NCI-H1417 (cell line): ENCODE measurements at places on chromosomes 11 and 22.

GRCh38 chr11:3074912-3075589, 17.8 kb upstream of the CARS1 start:
- DNase-seq, result peak; percentile 80

DNA sequence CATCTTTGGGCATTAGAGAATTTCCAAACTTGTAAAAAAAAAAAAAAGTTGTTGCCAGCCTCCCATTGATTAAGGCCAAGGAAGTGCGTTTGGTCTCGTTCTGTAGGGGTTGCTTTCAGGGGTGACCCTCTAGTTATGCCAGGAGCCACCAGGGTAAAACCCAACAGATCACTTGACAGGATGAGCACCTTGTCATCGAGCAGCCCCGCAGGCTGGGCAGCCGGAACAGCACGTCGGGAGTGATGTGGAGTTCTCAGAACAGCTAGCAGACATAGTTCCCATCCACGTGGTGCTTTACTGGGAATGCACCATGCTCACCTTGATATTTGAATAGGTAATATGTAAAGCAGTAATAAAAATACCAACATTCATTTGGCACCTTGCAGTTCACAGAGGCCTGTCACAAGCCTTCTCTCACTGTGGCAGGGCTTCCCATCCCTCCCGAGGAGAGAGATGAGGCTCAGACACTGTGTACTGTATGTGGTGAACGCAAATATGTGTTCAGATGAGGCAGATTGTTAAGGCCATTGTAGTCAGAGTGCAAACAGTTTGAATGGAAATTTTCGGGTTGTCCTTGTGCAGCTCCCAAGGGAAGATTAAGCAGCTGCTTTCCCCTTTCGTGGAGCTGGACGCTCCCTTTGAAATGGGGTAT, 70.9 kb upstream of the SORL1-AS1 start:
- DNase-seq, result peak; percentile 66

DNA sequence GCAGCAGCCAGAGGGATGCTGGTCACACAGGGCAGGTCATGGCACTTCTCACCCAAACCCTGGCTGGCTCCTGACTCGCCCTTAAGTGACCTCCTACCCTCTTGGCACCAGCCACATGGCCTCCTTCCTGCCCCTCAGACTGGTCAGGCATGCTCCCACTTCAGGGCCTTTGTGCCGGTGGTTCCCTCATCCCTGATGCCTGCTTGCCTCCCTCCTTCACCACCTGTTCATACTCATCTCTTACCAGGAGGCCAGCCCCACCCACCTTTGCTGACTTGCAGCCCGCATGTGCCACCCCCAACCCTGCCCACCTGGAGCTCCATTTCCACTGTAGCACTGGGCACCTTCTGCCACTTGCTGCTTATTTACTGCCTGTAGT, 20.1 kb downstream of the GNAZ start:
- DNase-seq, result no peak

- no peak for DNase-seq
Measured at GRCh38 chr11:121336279-121336937, 43.8 kb downstream of the SC5D start.

DNA sequence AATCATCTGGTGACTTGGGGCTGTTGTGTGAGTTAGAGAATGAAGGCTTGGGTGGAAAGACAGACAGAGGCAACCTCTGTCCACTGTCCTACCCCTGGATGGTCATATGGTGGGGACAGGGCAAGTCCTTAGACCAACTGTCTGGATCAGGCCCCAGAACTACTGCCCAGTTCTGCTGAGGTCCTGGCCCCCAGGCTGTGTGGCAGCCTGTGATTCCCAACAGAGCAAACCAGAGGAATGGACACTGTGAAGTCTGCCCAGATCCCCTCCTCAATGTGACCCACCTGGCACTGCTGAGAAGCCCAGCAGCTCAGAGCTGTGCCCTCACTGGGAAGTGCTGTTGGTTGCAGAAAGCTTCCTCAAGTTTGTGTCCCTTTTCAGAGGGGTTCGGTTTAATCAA, 69.0 kb downstream of the GGTLC2 start:
- DNase-seq, result no peak

- no peak for DNase-seq
Measured at GRCh38 chr11:35135222-35135621, 3.7 kb upstream of the CD44 start.

DNA sequence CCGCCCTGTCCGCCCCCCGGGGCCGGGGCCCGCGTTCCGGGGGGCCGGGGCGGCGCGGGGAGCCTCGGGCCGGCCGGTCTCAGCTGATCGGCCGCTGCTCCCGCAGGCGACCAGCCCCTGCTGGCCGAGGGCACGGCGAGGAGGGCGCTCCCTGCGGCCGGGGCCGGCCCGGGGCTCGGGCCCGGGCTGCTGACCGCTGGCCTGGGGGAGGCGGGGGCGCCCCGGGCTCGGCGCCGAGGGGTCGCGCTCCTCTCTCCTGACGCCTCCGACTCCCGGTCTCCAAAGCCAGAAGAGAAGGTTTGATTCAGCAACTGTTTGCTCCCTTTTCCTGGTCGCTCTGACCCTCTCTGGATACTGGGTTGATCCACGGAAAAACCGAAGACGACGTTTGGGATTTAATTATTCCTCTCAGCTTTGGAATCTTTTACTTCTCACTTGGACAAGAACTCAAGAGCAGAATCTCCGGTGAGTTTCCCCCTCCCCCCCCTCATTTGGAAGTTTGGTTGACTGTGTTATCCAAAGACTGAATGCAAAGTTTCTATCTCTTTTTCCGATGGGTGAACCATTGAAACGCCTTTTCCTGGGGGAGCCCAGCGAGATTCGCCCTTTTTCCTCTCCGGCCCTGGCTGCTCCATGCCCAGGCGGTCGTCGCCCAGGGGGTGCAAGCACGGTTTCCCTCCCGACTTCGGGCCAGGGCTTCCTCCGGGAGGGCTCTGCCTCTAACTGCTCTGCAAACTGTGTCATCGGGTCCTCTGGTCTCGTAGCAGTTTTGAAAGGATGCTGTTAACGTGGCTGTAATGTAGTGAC, 725 bp downstream of the KDM2A start:
- DNase-seq, result no peak

GRCh38 chr11:64058494-64058893, 22.8 kb downstream of the FLRT1 start:
- no peak for DNase-seq

- no peak for DNase-seq
Measured at GRCh38 chr22:19981961-19982920, 34.4 kb downstream of the ARVCF start.

DNA sequence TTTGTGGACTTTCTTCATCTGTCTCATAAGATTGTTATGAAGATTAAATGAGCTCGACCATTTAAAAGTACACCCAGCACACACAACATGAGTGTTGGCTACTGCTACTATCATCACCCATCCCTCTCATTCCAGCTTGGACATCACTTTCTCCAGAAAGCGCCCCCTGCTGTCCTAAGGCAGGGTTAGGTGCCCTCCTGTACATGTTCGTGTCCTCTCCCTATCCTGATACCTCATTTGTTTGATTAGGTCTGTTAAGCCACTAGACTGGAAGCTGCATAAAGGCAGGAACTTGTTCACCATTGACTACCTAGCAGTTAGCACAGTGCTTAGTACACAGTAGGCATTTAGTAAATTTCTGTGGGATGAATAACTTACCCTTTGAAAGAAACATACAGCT, 85.5 kb downstream of the ENTHD1 start:
- DNase-seq, result no peak

DNA sequence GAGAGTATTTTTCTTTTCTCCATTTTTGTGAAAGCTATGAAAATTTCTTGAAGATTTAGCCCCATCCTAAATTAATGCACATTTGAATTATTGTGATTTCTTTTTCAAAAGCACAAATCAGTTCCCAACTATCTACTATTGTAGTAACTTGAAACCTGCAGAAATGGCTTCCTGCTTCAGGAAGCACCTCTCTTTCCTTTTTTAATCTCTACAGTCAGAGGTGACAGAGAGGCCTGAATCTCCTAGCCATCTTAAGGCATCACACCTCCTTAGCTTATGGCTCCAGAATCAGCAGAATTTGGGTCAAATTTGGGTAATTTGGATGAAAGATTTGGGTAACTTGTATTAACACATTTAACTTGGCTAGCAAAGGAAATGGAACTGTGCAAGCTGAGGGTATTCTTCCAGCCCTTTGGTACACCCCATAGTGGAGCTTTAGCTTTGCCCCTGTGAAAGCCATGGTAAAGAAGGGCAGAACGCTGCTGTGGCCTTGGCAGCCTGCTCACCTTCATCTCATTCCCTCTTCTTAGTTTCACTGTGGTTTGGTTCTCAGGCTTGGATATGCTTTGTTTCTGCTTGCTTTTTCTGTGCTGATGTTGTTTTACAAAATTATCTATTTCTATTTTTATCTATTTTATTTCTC, 16.2 kb downstream of the TBCEL start:
- DNase-seq, result no peak

GRCh38 chr11:33507967-33508366, 192.7 kb downstream of the C11orf91 start:
- DNase-seq, result no peak

DNA sequence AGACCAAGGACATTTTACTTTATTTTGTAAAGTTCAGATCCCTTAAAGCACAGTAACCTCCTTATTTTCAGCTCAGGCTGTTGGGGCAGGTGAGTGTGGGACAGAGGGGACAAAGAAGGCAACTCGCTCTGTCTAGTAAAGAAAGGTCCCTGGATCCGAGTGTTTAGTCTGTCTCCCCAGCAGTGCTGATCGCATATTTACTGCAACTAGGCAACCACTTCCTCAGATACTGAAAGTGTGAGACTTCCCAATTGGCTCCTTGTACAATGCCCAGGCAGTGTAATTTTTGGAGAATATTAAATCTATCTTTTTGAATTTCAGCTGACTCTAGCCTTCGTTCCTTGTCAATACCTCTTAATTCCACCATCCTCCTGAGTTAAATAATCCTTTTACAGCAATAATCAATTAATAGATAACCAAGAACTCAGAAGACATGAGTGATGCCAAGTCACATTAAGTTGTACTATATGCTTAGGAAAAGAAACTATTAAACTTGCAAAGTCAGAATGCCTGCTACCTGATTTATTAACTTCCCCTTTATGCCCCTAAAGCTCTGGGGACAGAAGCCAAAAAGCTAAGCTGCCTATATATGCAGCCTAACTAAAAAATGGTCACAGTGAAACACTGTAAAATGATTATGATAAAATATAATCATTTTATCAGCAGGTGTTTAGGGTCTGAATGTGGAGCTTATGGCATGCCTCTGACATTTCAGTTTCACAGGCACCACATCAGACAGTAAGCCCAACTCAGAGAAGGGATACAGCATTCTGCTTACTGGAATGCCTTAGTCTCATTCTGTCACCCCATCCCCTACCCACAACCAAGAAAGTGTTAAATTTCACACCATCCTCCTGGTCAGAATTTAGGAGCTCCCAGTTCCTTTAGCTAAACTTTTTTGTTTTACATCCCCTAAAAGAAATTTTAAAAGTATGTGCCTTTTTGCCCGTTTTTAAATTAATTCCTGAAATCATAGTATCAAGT, 138.7 kb downstream of the TRIM44 start:
- DNase-seq, result no peak

DNA sequence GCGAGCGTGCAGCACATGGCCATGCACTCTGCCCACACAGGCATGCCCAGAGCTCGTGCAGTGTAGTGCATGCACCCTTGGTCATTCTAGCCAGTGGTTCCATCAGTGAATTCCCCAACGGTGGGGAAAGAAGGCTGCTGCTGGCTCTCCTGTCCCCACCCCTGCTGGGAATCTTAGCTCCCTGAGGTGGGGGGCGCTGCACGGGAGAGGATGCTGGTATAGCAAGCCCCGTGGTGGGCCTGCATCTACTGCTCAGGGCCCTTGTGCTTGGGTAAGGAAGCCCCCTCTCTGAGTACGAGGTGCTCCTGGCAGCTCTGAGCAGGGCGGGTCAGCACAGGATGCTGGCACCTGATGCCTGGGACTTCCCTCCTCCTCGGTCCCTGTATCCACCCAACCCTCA, 18.5 kb upstream of the BAIAP2L2 start:
- no peak for DNase-seq

- no peak for DNase-seq
Measured at GRCh38 chr11:134170919-134171281, 52.9 kb downstream of the NCAPD3 start.

GRCh38 chr22:27596133-27596870, 205.3 kb downstream of the MN1 start:
- DNase-seq, result no peak
